Liver (tissue), 10 donors: ENCODE measurements at places on chromosomes 1 and 21. TPM values are rescaled to one million over a fixed set of nuclear protein-coding genes. Genes with fewer than 3 reads are reported as not detected.

ARHGAP29 gene
- total RNA-seq = 27.7 TPM

DNA sequence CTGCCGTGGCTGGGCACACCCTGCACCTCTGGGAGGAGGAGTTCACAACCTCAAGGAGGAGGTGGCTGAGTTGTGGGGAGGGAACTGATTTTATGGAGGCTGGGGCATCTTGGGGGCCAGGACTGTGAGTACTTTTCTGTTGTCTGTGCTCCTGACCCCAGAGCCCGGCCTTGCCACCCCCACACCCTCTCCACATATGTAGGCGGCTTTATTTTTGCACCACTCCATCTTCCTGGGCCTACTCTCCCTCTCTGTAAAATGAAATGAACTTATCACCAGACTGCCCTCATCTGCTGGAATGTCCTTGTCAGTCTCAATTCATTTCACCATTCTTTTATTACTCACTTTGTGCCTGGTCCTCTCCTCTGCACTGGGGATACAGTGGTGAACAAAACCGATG lies 12.8 kb downstream of the FOXD2 start:
- no peak overlapping the region for H3K27ac ChIP-seq
- H3K27me3 ChIP-seq = no peaks in the 10 kb centered on the region
- H3K4me1 ChIP-seq = peaks cover 9% of the 10 kb centered on the region
- no peak for DNase-seq
- no peaks in the 10 kb centered on the region for H3K36me3 ChIP-seq

GJA9 gene
- total RNA-seq = not detected

NHLH1 gene
- not detected for total RNA-seq

DNA sequence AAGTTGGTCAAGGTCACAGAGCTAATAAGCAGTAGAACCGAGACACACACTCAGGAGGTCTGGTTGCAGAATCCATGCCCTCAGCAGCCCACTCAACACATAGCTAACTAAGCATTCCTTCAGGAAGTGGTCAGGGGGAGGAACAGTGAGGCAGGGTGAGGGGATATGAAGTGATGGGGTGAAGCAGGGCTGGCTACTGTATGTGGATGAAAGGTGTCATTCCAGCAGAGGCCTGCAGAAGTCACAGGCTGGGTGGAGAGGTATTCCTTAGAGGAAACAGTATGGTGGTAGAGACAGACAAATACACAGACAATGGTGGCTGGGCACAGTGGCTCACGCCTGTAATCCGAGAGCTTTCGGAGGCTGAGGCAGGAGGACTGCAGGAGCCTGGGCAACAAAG lies 14.1 kb downstream of the TMCO4 start:
- H3K27me3 ChIP-seq = no peaks in the 10 kb centered on the region
- no peak overlapping the region for H3K27ac ChIP-seq
- no peak overlapping the region for H3K4me3 ChIP-seq
- no peak for DNase-seq
- no peaks in the 10 kb centered on the region for H3K4me1 ChIP-seq

COA7 gene
- total RNA-seq = 14.1 TPM

CRNN gene
- not detected for total RNA-seq

DNA sequence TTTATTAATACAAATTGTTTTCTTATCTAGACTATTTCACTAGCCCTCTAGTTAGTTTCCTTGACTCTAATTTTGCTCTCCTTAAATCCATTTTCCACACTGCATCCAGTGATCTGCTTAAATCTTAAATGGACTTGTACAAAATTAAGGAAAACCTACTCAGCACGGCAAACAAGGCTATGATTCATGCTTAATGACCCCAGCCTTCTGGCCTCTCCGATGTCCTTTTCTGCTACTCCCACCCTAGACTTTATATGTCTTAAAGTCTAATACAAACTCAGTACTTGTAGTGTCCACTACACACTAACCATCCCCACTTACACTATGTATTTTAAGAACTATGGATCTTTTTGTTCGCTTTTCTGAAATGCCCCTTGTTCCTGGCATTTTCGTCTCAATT lies 2.2 kb downstream of the TMED5 start:
- no peaks in the 10 kb centered on the region for H3K36me3 ChIP-seq
- peak overlapping the region; percentile 99 for H3K27ac ChIP-seq
- H3K4me1 ChIP-seq = peaks cover 23% of the 10 kb centered on the region
- no peak for DNase-seq
- no peaks in the 10 kb centered on the region for H3K27me3 ChIP-seq
- peak overlapping the region; percentile 94 for H3K4me3 ChIP-seq

DNA sequence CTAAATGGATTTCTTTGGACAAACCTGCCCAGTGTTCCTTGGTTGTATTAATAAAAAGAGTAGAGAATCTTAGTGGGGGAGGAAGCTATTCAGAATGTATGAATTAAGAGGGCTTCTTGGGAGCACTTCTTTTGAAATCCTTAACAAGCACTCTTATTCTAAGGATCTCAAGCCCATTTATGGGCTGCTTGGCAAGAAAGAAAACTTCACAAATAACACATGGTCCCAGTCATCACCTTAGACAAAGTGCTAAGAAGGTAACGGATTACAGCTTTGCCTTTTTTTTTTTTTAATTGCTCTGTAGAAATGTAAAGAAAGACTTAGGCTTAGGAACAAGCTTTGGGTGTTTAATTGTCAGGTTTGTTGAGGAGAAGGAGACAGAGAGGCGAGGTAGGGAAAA lies 76.6 kb upstream of the IPO9 start:
- H3K27ac ChIP-seq = no peak overlapping the region
- no peaks in the 10 kb centered on the region for H3K27me3 ChIP-seq
- no peak for DNase-seq

CYP4Z1 gene
- 0.50 TPM for total RNA-seq

RAB42 gene
- 5.9 TPM for total RNA-seq

DNA sequence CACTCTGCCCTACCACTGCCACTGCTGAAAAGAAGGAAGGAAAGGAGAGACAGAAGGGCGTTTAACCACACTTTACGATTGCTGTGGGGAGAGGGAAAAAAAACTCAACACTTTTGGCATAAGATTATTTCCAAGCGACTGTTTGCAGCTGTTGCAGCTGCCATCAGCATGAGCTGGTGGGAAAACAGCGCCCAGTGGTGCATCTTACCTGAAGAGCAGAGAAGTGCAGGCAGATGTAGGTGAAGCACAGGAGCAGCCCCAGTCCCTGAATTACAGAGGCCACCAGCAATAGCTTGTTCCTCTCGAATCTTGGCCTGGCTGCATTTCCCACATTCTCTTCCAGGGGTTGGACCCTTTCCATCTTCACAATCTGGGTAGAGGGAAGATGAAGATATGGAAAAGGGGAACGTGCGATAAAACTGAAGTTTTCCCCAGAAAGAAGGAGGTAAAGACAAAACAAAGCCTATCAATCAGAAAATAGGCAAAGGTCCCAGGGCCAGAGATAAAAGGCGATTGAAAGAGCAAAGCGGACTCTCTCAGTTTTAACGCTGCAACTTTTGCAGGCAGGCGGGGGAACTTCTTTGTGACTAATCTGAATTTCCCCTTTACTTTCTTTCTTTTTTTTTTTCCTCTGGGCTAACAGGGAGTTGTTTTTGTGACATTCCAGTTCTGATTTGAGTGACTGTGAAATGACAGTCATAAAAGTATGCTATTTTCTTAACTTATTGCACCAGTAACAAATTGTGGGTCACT lies at the start of gene TNFSF4:
Gene TNFSF4, minus strand, starts transcription at position 516 of the 753 bp plus-strand sequence. Its CDS starts 155 bp downstream, at position 361.
- H3K27ac ChIP-seq = no peak within 1 kb of the TSS
- peaks cover 3% of the 10 kb centered on the region for H3K4me1 ChIP-seq
- no peaks in the 10 kb centered on the region for H3K36me3 ChIP-seq
- no peaks in the 10 kb centered on the region for H3K27me3 ChIP-seq
- no peak for DNase-seq

FMO4 gene
- 26.9 TPM for total RNA-seq

KCNC4 gene
- 2.5 TPM for total RNA-seq

- peaks cover 5% of the 10 kb centered on the region for H3K36me3 ChIP-seq
- DNase-seq = no peak
- no peak overlapping the region for H3K27ac ChIP-seq
- H3K27me3 ChIP-seq = no peaks in the 10 kb centered on the region
Measured at GRCh38 chr1:230079199-230080024, 12.4 kb downstream of the GALNT2 start.

- no peak overlapping the region for H3K4me3 ChIP-seq
- H3K36me3 ChIP-seq = no peaks in the 10 kb centered on the region
- no peaks in the 10 kb centered on the region for H3K27me3 ChIP-seq
- H3K27ac ChIP-seq = no peak overlapping the region
Measured at GRCh38 chr21:40853956-40854688, 7.2 kb upstream of the DSCAM start.

- no peak overlapping the region for H3K4me3 ChIP-seq
- no peaks in the 10 kb centered on the region for H3K27me3 ChIP-seq
- H3K27ac ChIP-seq = no peak overlapping the region
- DNase-seq = no peak
Measured at GRCh38 chr1:181514298-181515290, 31.3 kb downstream of the CACNA1E start.

- no peaks in the 10 kb centered on the region for H3K36me3 ChIP-seq
- no peaks in the 10 kb centered on the region for H3K27me3 ChIP-seq
- H3K4me1 ChIP-seq = no peaks in the 10 kb centered on the region
- no peak for DNase-seq
- H3K4me3 ChIP-seq = no peak overlapping the region
Measured at GRCh38 chr1:60695716-60696171, 386.6 kb upstream of the NFIA start.

DNA sequence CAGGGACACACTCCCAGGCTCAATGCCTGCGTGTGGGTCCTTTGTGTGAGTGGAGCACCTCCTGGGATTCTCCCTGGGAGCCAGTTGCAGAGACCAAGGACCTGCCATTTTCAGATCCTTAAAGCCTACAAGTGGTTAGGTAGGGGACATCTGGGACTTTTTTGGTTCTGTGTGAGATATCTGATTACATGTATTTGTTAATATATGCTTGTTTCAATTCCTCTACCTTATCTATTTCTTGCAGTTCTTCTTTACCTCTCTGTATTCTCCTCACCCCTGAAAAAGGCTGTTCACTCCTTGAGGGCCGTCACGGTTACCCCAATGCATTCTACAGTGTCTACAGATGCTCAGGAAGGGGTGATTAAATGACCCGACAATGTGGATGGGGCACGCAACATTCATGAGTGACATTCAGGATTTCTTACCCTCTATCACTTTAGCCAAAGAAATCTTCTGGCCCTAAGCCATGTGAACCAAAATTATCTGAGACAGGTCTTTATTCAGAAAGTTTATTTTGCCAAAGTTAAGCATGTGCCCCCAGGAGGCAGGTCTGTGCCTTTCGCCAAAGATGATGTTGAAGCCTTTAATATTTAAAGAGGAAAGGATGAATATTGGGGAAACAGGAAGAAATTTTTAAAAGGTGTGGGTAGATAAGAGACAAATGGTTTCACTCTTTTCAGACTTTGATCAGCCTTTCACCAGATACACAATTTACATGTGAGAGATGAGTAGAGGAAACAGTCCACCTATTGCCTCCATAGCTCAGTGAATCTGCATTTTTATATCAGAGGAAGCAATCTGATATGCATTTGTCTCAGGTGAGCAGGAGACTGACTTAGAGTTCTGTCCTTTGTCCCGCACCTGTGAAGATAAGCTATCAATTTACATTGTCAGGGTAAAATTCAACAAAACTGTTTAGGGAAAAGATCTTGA lies 44.6 kb upstream of the MPZL1 start:
- no peaks in the 10 kb centered on the region for H3K36me3 ChIP-seq
- no peaks in the 10 kb centered on the region for H3K27me3 ChIP-seq
- H3K4me1 ChIP-seq = no peaks in the 10 kb centered on the region
- no peak overlapping the region for H3K27ac ChIP-seq
- no peak for DNase-seq

DNA sequence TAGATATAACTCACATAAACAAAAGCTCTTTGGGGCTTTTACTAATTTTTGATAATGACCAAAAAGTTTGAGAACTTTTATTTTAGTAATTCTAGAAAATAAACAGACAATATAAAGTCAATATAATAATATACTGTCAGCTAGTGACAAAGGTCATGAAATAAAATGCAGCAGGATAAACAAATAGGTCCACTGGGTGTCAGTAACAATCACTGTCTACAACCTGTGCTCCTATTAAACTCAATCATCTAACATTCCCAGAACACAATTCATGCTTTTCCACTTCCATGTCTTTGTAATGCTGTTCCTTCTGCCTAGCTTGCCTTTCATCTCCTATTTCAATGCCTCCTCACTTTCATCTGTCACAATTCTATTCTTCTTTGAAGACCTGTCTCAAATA lies 186.1 kb downstream of the GIPC2 start:
- H3K4me1 ChIP-seq = peaks cover 11% of the 10 kb centered on the region
- DNase-seq = no peak
- no peak overlapping the region for H3K4me3 ChIP-seq

GRCh38 chr1:171590022-171590421 lies 32.0 kb upstream of the MYOCOS start:
- H3K36me3 ChIP-seq = peaks cover 8% of the 10 kb centered on the region
- H3K27ac ChIP-seq = no peak overlapping the region
- no peaks in the 10 kb centered on the region for H3K27me3 ChIP-seq
- DNase-seq = no peak
- no peak overlapping the region for H3K4me3 ChIP-seq

USH2A gene
- total RNA-seq = 1.0 TPM

DNA sequence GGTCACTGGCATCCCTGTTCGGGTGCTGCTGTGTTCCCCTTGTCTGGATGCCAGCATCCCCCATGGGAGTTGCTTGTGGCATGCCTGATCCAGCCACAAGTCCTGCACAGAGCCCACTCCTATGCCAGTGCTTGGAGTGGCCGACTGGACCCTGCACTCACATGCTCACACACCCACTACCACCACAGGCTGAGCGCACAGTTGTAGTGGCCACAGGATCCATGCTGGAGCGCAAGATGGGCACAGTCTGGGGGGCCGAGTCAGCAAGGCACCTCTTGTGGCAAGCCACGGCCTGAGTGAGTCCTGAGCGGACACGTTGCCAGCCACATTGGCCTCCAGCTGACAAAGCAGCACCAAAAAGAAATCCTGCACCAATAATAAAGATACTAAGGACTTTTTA lies 661.6 kb upstream of the TMPRSS15 start:
- H3K36me3 ChIP-seq = no peaks in the 10 kb centered on the region
- DNase-seq = no peak
- no peak overlapping the region for H3K27ac ChIP-seq
- H3K27me3 ChIP-seq = no peaks in the 10 kb centered on the region
- H3K4me3 ChIP-seq = no peak overlapping the region

DNA sequence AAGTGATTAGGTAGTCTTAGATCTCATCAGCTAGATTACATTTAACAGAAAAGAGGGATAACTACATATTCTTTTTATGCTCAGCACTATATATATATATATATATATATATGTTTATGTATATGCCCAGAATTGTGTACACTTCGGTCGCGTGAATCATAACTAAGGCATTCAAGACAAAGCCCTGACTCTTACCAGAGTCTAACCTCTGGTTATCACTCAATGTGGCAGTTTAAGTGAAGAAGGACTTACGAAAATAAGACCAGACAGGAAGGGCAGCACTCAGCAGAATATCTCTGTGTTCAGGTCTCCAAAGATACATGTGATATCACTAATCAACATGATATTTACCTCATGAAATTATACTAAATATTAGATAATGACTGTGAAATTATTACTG lies 1326.7 kb downstream of the MRPL39 start:
- H3K27me3 ChIP-seq = no peaks in the 10 kb centered on the region
- H3K36me3 ChIP-seq = no peaks in the 10 kb centered on the region
- no peak overlapping the region for H3K4me3 ChIP-seq
- DNase-seq = no peak
- no peaks in the 10 kb centered on the region for H3K4me1 ChIP-seq
